NCI-H1436 (cell line): ENCODE measurements at places on chromosomes 16 and 17.
A peak's percentile ranks its signal among the peaks of the same experiment; 100 is the strongest.

GRCh38 chr17:81271226-81271625 lies 23.9 kb downstream of the SLC38A10 start:
- DNase-seq = no peak

- no peak for DNase-seq
Measured at GRCh38 chr16:52141871-52142270, 405.1 kb downstream of the TOX3 start.

DNA sequence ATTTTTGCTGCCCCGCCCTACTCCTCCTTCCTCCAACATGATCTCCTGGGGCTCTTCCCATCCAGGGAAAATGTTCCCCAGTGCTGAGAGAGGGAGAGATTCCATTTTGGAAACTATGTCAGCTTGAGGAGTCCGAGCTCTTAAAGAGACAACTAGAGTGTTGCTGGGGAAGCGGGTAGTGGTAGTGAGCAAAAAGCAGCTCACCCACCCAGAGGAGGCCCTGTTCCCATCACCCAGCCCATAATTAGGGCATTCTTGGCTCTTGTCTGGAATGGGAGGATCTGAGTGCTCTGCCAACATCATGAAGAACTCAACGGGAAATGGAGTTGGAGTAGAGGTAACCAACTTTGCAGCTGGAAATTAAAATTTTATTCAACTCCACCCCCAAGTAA lies 9.1 kb upstream of the MSL1 start:
- no peak for DNase-seq

DNA sequence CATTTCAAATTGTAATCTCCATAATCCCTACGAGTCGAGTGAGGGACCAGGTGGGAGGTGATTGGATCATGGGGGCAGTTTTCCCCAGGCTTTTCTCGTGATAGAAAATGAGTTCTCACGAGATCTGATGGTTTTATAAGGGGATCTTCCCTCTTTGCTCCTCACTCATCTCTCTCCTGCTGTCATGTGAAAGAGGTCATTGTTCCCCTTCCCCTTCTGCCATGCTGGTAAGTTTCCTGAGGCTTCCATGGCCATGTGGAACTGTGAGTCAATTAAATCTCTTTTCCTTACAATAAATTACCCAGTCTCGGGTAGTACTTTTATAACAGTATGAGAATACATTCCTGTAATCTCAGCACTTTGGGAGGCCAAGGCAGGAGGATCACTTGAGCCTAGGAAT lies 76.7 kb upstream of the MARCHF10 start:
- no peak for DNase-seq

GRCh38 chr17:65346166-65346565 lies 209.0 kb downstream of the RGS9 start:
- DNase-seq = no peak

DNA sequence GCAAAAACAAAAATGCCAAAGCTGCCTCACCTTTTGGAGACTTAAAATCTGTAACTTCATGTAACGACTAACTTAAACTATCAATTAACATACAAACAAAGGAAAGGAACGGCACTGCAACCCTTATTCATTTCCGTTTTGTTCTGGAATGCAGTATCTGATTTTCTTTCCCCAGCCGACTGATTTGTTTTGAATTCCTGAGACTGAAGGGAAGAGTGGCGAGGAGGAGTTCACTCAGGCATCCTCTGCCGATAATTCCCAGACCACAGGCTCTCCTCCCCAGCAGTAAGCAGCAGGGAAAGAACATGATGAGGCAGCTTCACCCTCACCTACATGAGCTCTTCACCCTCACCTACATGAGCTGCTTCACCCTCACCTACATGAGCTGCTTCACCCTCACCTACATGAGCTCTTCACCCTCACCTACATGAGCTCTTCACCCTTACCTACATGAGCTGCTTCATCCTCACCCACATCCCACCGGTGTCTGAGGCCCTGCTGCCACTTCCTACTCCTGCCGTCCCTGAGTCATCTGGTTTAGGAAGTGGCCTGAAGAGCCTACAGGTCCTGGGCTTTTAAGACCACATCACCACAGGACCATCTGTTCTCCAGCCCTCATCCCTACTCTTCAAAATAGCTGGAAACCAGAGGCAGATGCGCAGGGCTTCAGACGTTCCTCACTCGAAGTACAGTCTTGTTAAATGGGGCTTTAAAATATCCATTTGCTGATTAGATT lies 168.0 kb upstream of the RPH3AL start:
- no peak for DNase-seq

DNA sequence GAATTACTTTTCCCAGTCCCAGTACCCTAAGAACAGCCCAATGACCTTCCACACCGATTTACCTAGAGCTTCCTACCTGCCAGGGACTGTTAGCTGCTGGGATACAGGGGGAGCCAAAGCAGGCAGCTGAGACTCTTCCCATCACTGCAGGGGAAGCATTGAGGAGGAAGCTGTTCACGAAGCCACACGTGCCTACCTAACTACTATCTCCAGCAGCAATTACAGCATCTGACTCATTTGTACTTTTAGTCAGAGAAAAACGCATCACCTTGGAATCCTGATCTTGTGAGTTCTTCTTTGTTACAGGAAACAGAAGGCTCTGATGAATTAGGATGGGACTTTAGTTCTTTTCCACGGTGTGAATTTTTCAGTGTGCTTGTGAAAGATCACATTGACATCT lies 113.7 kb upstream of the DHX40 start:
- no peak for DNase-seq

DNA sequence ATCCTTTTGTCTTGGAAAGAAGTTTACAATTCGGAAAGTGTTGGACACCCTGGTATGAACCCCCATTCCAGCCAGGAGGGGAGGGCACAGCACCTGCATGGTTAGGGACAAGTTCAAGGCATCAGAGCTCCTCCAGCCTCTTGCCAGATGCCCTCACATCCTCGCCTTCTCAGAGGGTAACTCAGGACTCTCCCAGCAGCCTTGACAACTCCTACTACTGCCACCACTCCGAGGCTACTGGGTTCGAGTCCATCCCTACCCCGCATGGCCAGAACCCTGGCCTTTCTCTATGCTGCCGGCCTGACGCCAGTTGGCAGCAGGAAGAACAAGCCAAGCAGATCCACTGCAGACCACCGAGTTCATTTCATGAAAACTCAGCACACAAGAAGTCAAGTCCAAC lies 34.1 kb downstream of the AXIN2 start:
- no peak for DNase-seq

GRCh38 chr17:8087075-8087951 lies at the start of gene ALOX12B:
ALOX12B (minus strand) TSS chr17:8087716; CDS start chr17:8087442, 274 bp downstream.
- no peak for DNase-seq

DNA sequence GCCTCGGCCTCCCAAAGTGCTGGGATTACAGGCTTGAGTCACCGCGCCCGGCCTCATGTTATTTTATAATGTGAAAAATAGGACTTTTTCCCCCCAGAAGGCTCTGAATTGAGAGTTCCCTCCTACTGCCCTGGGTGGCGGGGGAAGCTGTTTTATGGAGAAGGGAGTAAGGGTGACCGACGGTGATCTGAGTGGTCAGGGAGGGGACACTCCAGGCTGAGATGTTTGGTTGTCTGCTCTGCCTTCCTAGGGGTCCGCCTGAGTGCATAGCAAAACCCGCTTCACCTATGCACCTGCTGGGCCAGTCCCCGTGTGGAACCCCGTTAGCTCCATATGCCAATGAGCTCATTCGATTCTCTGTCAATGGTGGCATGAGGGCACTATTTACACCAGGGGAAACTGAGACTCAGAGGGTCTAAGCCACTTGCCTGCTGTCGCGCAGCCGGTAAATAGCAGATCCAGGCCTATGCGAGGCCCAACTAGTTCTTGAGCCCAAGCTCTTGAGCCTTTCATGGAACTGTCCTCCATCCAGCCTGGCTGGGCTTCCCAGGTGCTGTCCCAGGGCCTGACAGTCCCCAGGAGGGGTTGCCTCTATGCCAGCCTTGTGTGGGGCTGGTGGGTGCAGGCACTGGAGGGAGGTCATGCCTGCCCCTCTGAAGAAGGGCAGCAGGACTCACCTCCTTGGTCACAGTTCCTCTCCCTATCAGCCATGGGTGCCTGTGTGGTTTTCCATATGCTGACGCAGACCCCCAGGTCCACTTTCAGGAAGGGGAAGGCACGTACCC lies 1.7 kb upstream of the GJD3 start:
- DNase-seq = no peak

GRCh38 chr16:22397464-22397863 lies 23.0 kb upstream of the CDR2 start:
- no peak for DNase-seq

DNA sequence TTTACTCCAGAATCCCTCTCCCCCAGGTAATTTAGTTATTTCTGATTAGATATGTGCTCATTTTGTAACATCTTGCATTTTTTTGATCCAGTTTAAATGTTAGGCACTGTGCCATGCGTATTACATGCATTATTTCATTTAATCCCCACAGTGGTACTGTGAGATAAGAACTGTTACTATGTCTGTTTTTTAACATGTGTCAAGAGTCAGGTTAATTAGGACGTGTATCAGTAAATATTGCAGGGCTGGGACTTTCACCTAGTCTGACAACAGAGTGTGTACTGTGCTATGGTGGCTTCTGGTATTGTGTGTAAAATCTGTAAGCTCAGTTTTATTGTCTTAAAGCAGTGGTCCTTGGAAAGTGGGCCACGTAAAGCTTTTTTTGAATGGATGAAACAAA lies 10.6 kb downstream of the RSPRY1 start:
- no peak for DNase-seq

DNA sequence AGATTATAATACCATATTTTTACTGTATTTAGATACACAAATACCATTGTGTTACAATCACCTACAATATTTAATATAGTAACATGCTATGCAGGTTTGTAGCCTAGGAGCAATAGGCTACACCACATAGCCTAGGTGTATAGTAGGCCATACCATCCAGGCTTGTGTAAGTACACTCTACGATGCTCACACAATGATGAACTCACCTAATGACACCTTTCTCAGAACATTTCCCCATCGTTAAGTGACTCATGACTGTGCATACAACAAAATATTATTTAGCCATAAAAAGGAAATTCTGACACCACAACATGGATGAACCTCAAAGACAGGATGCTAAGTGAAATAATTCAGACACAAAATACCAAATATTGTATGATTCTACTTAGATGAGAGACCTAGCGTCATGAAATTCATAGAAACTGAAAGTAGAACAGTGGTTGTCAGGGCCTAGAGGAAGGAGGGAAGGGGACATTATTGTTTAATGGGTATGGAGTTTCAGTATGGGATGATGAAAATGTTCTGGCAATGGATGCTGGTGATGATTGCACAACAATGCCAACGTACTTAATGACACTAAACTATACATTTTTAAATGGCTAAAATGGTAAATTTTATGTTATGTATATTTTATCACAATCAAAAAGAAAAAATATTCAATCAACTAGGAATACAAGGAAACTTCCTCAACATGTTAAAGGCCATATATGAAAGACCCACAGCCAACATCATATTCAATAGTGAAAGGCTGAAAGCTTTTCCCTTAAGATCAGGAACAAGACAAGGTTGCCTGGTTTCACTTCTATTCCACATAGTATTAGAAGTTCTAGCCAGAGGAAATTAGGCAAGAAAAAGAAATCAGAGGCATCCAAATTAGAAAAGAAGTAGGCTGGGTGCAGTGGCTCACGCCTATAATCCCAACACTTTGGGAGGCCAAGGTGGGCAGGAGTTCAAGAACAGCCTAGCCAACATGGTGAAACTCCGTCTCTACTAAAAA lies 5.9 kb upstream of the C16orf87 start:
- DNase-seq = no peak

- no peak for DNase-seq
Measured at GRCh38 chr17:81865733-81866439, 5.3 kb downstream of the ARHGDIA start.

GRCh38 chr17:49229805-49230600 lies 584 bp downstream of the PHOSPHO1 start:
- DNase-seq = no peak

DNA sequence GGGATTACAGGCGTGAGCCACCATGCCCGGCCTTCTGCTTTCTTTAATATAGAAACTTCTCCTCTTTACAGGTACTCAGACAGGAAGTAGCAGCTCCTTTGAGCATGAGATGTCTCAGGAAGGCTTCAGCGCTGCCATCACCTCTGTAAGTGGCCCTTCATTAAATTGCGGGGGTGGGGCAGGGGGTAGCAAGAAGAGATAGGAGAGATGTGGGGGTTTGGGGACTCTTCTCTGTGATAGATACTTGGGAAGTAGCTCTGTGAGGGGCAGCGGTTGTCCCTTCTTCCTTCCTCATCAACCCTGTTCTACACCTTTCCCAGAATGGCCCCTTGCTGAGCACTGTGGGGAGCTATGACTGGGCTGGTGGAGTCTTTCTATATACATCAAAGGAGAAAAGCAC lies 16.8 kb downstream of the ITGAM start:
- no peak for DNase-seq

- peak; percentile 73 for DNase-seq
Measured at GRCh38 chr17:42918902-42919521, 18.4 kb downstream of the G6PC1 start.

GRCh38 chr17:66711401-66711800 lies 123.5 kb upstream of the CACNG5 start:
- DNase-seq = peak; percentile 27

- no peak for DNase-seq
Measured at GRCh38 chr16:19001788-19002187, 18.1 kb downstream of the TMC7 start.

DNA sequence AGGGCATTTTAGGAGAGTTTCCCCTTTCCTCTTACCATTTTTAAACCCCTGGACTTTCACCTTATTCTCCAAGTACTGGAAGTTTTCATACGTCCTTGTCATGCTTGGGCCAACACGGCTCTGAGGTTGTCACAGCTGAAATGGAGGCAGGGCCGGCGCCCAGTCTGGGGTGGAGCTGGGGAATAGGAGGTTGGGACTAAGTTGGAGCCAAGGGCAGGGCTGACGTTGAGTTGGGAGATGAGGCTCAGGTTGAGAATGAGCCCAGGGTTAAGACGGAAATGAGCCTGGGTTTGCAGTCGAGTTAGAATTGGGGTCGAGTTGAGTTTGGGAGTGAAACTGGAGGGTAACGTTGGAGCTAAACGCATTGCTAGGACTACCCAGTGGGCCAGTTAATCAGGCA lies 1.3 kb downstream of the CLEC10A start:
- DNase-seq = no peak

- peak; percentile 16 for DNase-seq
Measured at GRCh38 chr16:69397821-69398521, 12.2 kb upstream of the TERF2 start.

GRCh38 chr17:45768000-45768399 lies 16.1 kb upstream of the CRHR1 start:
- DNase-seq = no peak

- no peak for DNase-seq
Measured at GRCh38 chr16:54286090-54286365, 559 bp downstream of the IRX3 start.

DNA sequence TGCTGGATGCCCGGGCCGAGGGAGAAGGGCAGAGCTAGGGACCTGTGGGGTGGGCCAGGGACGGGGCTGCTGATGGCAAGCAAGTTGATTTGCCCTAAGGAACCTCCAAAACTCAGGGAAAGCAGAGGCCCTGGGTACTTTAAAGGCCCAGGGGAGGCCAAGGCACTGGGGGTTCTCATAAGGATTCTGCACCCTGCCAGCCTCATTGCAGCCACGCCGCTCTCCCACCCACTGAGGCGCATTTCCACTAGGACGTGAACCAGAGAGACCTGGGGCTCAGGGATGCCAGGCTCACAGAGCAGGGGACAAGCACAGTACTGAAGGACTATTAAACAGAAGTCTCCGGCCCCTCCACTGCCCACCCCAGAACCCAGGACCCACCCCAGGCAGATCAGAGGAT lies 39.4 kb upstream of the RBFOX3 start:
- DNase-seq = no peak
